CD14-positive monocyte (primary cell): ENCODE measurements at places on chromosomes 16 and 17. TPM values are rescaled to one million over a fixed set of nuclear protein-coding genes. Genes with fewer than 3 reads are reported as not detected.

Gene SHCBP1
- polyA plus RNA-seq = 0.61 and 2.3 TPM in 2 replicates

Gene SEPTIN12
- not detected for polyA plus RNA-seq

Gene ADAP2
- 36.1 TPM for polyA plus RNA-seq

Gene MT1E
- 3.4 and 4.3 TPM in 2 replicates for polyA plus RNA-seq

Gene KCNJ12
- polyA plus RNA-seq = not detected in 2 replicates

Gene ACAP1
- 32.1 TPM for polyA plus RNA-seq

Gene NATD1
- 13.0 and 13.6 TPM in 2 replicates for polyA plus RNA-seq

Gene BAIAP3
- not detected for polyA plus RNA-seq

Gene TMUB2
- polyA plus RNA-seq = 41.7 TPM

Gene TNK1
- polyA plus RNA-seq = not detected

Gene KRTAP2-2
- not detected for polyA plus RNA-seq

Gene KRT32
- polyA plus RNA-seq = not detected

Gene MTSS2
- polyA plus RNA-seq = not detected

Gene MMP2
- not detected in 2 replicates for polyA plus RNA-seq

Gene NAGPA
- polyA plus RNA-seq = 44.9 TPM

Gene HBA1
- polyA plus RNA-seq = 22.9 TPM

Gene FNDC8
- polyA plus RNA-seq = not detected

Gene TBC1D16
- 0.11 TPM for polyA plus RNA-seq

Gene HYDIN
- polyA plus RNA-seq = not detected

Gene ZFP3
- polyA plus RNA-seq = 0.80 and 1.9 TPM in 2 replicates
